Activated naive CD8-positive, alpha-beta T cell treated with anti-CD3 and anti-CD28 coated beads for 36 hours (primary cell): ENCODE measurements at places on chromosomes 3 and 15. TPM values are rescaled to one million over a fixed set of nuclear protein-coding genes. Genes with fewer than 3 reads are reported as not detected.

- H3K36me3 ChIP-seq = no peaks in the 10 kb centered on the region
- no peaks in the 10 kb centered on the region for H3K27me3 ChIP-seq
- no peak for DNase-seq
- no peak overlapping the region for H3K4me3 ChIP-seq
Observed at GRCh38 chr3:173870976-173871375, 473.4 kb downstream of the NLGN1 start.

DNA sequence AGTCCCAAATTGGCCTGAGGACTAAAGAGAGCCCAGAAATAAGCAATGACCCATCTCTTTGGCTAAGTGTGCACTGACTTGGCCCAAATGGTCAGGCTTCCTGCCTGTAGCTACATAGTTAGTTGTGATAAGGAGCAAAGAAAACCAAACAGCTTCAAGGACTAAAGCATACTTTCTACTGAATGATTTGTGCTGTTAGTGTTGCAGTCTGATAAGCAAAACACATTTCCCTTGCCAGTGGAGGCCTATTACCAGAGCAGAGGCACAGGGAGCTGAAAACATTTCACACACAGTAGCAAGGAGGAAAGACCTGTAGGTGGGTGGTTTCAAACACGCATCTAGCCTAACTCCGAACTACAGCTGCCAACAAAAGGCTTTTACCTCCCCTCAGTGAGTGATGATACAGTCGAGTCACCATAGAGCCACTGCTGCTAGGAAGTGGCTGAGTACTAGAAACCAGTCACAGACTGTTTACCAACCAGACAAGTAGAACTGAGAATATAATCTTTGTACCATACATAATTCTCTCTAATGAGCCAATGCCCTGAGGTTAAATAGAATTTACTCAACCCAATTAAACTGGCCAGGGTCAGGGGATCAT, 222.3 kb upstream of the THBS1 start:
- no peak overlapping the region for H3K4me3 ChIP-seq
- H3K27me3 ChIP-seq = peaks cover 13% of the 10 kb centered on the region
- no peaks in the 10 kb centered on the region for H3K36me3 ChIP-seq
- no peaks in the 10 kb centered on the region for H3K4me1 ChIP-seq
- no peak for DNase-seq

DNA sequence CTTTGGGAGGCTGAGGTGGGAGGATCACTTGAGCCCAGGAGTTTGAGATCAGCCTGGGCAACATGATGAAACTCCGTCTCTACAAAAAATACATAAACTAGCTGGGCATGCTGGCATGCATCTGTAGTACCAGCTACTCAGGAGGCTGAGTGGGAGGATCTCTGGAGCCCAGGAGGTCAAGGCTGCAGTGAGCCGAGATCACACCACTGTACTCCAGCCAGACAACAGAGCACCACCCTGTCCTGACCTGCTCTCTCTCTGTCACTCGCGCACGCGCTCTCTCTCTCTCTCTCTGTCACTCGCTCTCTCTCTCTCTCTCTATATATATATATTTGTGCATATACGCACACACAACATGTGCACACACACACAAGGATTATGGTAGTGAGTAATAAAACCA, 61.8 kb downstream of the IL16 start:
- DNase-seq = no peak
- H3K36me3 ChIP-seq = no peaks in the 10 kb centered on the region
- no peak overlapping the region for H3K4me3 ChIP-seq
- no peaks in the 10 kb centered on the region for H3K27me3 ChIP-seq
- H3K27ac ChIP-seq = no peak overlapping the region
- H3K4me1 ChIP-seq = peaks cover 4% of the 10 kb centered on the region

- DNase-seq = peak; percentile 1
- no peak overlapping the region for H3K27ac ChIP-seq
- H3K4me3 ChIP-seq = no peak overlapping the region
- no peaks in the 10 kb centered on the region for H3K4me1 ChIP-seq
- H3K27me3 ChIP-seq = peaks cover 29% of the 10 kb centered on the region
- H3K36me3 ChIP-seq = no peaks in the 10 kb centered on the region
Observed at GRCh38 chr3:39990532-39990931, 181.1 kb downstream of the MYRIP start.

GRCh38 chr3:161177991-161178390, 43.1 kb upstream of the NMD3 start:
- H3K36me3 ChIP-seq = no peaks in the 10 kb centered on the region
- no peaks in the 10 kb centered on the region for H3K4me1 ChIP-seq
- no peak for DNase-seq
- peaks cover 10% of the 10 kb centered on the region for H3K27me3 ChIP-seq

- peaks cover 12% of the 10 kb centered on the region for H3K36me3 ChIP-seq
- H3K27me3 ChIP-seq = no peaks in the 10 kb centered on the region
- DNase-seq = no peak
- no peak overlapping the region for H3K27ac ChIP-seq
- no peak overlapping the region for H3K4me3 ChIP-seq
Observed at GRCh38 chr3:4601892-4602291, 108.7 kb downstream of the ITPR1 start.

GRCh38 chr3:46987743-46988401, 8.4 kb downstream of the NBEAL2 start:
- peaks cover 22% of the 10 kb centered on the region for H3K36me3 ChIP-seq
- peak overlapping the region; percentile 89 for H3K27ac ChIP-seq
- peak overlapping the region; percentile 73 for H3K4me3 ChIP-seq
- H3K4me1 ChIP-seq = peaks cover 42% of the 10 kb centered on the region

Gene C3orf22
- total RNA-seq = not detected

- H3K4me1 ChIP-seq = peaks cover 53% of the 10 kb centered on the region
- H3K27me3 ChIP-seq = peaks cover 15% of the 10 kb centered on the region
- DNase-seq = no peak
- H3K27ac ChIP-seq = no peak overlapping the region
- H3K4me3 ChIP-seq = no peak overlapping the region
Observed at GRCh38 chr15:70495991-70496599, 267.3 kb downstream of the UACA start.

DNA sequence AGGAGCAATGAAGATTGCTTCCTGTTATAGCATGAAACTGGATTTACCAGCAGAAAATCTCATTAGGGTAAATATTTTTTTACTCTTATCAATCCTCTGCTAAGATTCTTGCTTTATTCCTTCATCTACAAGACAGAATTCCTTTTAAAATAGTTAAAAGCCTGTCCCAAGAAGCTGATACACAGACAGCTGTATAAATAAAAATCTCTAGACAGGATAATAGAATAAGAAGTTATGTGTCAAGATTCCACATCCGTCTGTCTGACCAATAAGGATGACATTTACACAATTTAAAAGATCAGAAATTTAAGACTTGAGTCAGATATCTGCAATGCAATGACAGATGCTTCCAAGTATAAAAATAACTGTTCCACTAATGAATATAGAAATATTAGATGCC, 57.6 kb downstream of the SSR3 start:
- H3K36me3 ChIP-seq = no peaks in the 10 kb centered on the region
- no peaks in the 10 kb centered on the region for H3K4me1 ChIP-seq
- no peak for DNase-seq
- H3K27me3 ChIP-seq = no peaks in the 10 kb centered on the region

Gene FOXB1
- 0.14 TPM for total RNA-seq

Gene GOLGA6B
- not detected for total RNA-seq

DNA sequence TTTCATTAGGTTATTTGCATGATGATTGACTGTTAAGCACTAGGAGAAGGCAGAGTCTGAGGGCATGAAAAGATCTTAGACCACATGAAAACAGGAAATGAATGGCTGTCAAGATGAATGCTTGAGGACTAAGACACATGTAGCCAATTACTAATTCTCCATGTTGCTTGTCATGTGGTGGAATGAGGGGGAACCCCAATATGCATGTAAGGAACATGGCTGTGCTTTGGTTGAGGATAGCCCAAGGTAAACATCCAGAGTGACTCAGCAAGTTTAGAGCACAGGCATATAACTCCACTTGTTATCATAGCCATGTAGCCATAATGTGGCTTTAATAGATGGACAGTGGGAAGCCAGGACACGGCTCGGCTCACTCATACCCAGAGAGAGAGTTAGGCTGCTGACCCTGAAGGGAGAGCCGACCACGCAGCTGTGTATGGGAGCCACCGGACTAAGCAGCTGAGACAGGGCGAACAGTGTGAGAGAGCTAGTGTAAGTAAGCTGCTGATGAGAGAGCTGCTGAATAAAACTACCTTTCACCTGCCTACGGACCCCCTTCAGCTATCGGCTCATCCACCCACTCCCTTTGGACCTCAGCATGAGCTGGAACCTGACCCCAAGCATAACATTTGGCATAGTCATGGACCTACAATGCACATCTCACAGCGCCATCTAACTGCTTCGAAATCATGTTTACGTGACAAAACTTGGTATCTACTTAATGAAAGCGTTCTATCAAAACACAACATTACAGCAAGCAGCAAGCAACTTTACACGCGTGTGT, 37.6 kb downstream of the ANO10 start:
- H3K36me3 ChIP-seq = peaks cover 5% of the 10 kb centered on the region
- peaks cover 16% of the 10 kb centered on the region for H3K4me1 ChIP-seq
- H3K4me3 ChIP-seq = no peak overlapping the region
- peak overlapping the region; percentile 38 for H3K27ac ChIP-seq
- no peaks in the 10 kb centered on the region for H3K27me3 ChIP-seq
- no peak for DNase-seq

Gene CPN2
- total RNA-seq = not detected
